GM10248 (cell line): ENCODE measurements at places on chromosomes 3 and 15.

DNA sequence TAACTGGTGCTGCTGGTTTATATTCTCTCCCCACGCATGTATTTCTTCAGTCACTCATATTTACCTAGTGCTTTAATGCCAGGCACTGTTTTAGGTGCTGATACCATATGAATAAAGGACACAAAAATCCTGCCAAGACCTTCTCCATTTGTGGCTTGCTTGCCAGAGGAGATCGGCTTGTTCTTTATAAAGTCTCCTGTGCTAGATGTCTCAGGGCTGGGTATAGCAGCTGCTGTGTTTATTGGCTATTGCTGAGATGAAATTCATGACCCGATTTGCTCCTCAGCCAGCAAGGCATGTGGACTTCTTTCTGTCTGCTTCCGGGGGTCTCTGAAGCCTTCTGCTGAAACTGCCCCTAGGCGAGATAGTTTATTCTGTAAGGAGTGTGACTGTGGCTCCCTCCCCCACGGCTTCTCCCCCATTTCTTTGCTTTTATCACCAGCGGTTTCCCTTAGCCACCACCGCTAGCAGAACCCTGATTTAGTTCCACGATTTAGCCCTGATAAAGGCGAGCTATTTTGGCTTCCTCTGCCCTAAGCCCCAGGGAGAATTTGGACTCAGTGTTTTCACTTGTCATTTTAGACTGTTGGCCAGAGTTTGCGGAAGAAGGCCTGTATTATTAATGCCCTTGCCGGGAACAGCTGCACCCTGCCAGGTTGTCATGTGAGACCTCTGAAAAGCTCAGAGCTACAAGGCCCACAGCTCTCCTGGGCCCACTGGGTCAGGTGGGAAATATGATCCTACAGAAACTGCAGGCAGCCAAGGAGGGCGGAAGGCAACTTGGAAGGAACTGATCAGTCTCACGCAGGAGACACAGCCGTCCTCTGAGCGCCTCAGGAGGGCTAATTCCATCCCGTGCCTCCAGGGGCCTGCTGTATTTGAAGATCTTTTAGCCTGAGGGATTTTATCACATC, 46.8 kb downstream of the ST6GAL1 start:
- DNase-seq = no peak

DNA sequence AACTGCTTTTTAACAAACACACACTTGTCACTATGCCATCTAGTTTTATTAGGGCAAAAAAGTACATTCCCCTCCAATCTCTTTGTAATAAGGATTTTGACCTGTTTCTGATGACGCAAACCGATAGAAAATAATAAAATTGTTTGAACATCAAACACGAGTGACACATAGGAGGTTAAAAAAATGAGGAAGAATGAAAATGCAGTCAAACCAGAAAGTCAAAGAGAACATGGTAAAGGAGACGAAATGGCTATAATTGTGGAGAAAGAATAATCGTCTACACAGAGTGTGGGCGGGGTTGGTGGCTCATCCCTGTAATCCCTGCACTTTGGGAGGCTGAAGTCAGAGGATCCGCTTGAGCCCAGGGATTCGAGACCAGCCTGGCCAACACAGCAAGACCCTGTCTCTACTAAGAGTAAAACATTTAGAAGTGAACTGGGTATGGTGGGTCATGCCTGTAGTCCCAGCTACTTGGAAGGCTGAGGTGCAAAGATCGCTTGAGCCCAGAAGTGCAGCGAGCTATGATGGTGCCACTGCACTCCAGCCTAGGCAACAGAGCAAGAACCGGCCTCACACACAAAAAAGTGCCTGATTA, 83.2 kb downstream of the MEIS2 start:
- DNase-seq = no peak

GRCh38 chr15:80958818-80959495, 30.7 kb downstream of the MESD start:
- no peak for DNase-seq

DNA sequence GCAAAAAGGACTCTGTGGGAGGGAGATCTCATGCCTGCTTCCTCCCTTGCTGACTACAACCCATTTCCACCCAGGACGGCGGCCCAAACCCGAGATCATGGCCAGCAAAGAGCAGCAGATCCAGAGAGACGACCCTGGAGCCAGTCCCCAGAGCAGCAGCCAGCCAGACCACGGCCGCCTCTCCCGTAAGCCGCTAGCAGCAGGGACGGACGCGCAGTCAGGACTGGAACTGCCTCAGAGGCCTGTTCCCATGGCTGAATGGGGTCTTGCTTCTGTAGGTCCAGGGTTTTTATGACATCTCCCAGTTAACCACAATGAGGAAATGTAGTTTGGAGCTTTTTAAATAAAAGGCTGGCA, 67.2 kb downstream of the BOC start:
- no peak for DNase-seq

DNA sequence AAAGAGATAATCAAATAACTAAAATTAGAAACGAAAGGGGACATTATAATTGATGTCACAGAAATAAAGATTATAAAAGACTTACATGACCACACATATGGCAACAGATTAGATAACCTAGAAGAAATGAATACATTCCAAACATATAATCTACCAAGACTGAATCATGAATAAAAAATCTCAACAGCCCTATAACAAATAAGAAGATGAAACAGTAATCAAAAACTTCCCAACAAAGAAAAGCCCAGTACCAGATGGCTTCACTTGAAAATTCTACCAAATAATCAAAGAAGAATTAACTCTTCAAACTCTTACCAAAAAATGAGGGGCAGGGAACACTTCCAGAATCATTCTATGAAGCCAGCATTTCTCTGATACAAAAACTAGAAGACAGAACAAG, 11.8 kb downstream of the TOP2B start:
- DNase-seq = no peak

DNA sequence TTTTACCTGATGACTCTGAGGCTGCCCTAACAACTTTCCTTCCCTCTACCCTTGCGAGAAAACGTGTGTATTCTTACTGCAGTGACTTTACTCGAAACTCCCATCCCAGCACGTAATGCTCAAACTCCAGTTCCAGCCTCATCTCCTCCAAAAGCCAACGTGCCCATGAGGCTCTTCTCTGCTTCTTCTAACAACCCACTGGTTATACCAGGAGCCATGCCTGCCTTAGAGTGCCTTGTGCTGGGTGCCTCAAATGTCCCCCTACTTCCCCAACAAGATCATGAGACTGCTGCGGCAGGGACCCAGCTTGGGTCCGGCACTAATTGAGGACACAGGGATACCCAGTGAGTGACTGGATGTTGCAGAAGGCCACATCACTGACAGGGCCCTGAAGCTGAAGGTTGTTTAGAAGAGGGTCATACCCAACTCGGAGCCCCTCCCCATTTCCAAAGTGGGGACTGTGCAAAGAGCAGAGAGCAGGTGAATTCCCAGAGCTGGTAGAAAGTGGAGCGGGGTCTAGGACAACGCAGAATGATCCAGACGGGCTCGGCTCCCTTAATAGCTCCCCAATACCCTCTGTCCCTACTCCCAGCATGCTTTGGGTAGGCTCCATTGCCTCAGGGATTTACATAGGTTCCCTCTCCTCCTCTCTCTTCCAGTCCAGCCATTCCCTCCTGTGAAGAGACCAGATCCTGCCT, 71.4 kb downstream of the BDH1 start:
- no peak for DNase-seq

GRCh38 chr3:49173116-49173791, 1.9 kb downstream of the KLHDC8B start:
- DNase-seq = no peak

GRCh38 chr3:159936541-159936940, 52.1 kb upstream of the IL12A start:
- DNase-seq = no peak

DNA sequence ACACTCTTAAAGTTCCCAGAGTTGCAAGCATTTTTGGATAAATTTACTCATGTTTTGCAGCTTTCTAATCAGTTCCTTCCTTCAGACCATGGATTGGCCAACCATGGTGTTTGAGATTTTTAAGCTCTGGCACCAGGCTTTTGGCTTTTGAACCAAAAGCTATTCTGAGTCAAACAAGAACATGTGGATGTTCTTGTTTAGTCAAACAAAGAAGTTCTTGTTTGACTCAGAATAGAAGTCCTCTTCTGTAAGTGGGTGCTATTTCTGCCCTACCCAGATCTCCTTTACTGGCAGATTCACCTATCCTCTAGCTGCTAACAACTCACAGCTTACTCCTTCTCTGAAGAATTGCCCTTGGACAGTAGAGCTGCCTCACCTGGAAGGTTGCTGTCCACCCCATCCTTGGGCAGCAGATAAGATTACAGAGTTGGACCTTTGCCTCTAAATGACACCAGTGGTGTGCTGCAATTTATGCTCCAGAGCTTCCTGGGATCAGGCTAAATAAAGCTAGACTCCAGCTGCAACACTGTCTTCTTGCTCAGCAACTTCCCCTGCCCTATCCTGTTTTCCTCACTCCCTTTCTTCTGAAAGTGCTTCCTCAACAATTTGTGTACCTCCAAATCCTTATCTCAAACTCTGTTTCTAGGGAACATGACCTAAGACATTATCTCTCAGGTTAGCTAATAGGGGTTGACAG, 65.6 kb downstream of the COL6A6 start:
- no peak for DNase-seq

- no peak for DNase-seq
Measured at GRCh38 chr3:53137835-53138446, 7.7 kb upstream of the RFT1 start.

DNA sequence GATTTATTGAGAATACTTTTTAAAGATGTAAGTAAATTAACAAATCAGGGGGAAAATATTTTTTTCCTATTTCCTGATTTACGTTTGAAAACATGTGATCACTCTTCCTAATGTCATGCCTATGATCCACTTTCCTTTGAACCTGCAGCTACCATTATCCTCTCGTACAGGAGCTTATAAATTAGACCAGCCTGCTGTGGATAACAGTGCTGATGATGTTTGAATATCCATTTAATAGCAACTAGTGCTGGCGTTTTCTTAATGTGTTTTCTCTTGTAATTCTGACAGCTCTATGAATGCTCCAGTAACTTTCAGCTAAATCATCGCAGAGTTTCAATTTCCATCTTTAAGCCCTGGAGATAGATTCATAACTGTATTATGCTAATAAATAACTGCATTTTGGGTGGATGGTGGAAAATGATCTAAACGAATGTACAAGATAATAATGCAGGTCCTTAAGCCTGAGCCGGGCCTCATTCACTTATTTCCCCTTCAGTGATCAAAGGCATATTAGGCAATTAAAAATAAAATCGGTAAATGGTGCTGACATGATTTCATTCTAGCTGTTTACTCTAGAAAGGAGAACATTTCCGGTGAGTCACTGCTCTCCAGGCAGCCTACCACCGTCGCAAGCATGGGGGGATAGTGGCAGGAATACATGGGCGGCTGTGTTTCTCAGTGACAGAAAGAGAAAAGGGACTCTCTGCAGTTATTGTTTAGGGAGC, 58.5 kb upstream of the SLC24A5 start:
- DNase-seq = no peak

DNA sequence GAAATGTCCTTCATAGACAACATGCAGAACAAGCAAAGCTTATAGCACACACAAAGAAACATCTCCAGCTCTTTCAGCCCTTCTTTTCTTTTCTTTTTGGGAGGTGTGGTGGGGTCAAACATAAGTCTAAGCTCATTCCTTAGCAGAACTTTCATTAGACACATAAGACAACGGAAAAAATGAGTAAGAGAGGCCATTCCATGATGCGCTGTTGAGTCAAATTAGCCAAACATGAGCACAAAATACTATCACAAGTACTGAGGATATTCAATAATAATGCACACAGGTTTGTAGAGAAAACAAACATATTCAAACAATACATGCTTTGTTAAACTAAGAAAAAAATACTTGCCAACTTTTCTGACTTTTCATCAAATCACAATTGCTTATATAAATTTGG, 83.0 kb downstream of the PLOD2 start:
- no peak for DNase-seq

DNA sequence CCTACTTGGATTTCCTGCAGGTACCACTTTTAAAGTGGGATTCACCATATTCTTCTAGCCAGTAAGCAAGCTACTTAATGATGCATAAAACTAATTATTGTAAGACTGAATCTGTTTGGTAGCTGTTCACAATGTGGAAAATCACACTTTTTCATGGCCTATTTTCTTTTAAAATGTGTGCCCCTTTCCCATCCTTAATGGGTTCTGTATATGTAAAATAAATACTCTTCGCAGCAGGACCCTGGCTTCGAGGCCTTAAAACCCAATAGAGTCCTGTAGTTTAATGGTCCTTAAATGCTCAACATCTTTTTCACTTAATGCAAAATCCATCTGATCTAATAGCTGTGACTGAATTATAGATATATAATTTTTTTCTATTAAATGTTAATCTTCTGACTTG, 111.0 kb downstream of the UACA start:
- DNase-seq = no peak

- no peak for DNase-seq
Measured at GRCh38 chr3:17190353-17191078, 305.8 kb downstream of the PLCL2 start.

- peak; percentile 52 for DNase-seq
Measured at GRCh38 chr3:105862217-105862616, 6.6 kb downstream of the CBLB start.

GRCh38 chr3:193981504-193981903, 154.4 kb upstream of the HES1 start:
- DNase-seq = no peak

GRCh38 chr3:79729096-79729495, 38.7 kb downstream of the ROBO1 start:
- no peak for DNase-seq

DNA sequence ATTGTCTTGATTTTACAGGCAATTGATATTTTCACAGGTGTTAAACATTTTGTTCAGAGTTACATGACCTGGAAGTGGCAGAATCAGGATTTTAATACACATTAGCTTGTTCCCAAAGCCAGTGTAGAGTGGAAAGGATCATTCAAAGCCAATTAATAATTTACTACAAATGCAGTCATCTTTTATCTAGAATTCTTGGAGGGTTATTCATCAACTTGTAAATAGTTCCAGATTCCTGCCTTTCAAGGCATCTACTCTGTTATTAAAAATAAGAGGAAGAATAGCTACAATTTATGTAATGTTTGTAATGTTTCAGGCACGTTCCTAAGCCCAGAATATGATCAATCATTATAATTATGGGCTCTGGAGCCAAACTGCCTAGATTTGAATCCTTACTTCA, 358.5 kb downstream of the ZNF385D start:
- DNase-seq = no peak

DNA sequence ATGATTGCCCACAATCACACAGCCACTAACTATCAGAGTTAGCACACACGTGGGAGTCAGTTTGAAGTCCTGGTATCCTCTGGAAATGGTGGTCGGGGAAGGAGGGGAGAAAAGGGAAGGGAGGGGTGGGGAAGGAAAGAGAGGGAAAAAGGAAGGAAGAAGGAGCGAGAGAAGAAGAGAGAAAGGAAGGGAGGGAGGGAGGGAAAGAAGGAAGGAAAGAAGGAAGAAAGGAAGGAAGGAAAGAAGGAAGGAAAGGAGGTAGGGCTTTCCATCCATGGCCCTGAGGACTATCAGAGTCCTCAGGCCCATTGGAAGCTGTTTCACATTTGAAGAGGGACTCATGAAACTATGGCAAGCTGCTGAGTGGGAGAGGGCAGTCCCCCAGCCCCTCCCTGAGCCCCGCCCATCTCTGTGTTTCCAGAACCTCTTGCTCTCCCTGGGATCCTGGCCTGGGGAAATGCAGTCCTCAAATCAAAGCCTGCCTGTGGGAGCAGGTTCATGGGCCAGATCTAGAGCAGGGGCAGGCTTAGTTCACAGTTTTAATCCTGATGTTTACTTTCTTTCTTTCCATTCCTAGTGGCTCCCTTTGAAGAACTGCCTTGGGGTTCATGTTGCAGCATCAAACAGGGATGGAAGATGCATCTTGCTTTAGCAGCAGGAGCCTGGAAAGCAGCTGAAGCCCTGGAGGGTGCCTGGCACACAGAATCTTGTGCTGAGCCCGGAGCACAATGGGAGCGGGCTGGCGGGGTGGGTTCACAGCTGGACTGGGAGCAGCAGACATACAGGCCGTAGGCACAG, 66.1 kb upstream of the GLCE start:
- no peak for DNase-seq
